ENCODE measurements at places on chromosomes 12 and 14. TPM values are rescaled to one million over a fixed set of nuclear protein-coding genes. Genes with fewer than 3 reads are reported as not detected.

DNA sequence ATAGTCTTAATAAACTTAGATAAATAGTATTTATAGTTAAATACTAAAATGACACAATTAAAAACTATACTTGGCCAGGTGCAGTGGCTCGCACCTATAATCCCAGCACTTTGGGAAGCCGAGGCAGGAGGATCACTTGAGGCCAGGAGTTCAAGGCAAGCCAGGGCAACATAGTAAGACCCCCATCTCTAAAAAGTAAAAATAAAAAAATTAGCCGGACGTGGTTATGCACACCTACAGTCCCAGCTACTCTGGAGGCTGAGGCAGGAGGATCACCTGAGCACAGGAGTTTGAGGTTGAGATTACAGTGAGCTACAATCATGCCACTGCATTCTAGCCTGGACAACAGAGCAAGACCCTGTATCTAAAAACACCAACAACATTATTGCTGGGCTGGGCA is 16.0 kb downstream of the CINP start:
- no peak for DNase-seq

DNA sequence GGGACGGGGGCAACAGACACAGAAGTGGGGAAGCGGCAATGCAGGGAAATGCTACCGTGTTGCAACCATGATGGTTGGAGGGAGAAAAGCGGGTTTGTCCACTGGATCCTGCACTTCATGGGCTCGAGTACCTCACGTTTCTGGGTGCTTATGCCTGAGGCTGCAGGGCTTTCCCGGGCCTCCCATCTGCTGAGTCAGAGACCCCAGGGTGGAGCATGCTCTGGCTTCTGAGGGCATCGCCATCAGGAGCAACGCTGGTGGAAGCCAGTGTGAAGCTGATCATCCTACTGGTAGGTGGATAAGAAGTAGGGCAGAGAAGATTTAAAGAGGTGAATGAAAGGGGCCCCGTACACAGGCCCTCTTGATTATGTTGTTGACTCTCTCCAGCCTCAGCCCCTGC is 5.0 kb upstream of the ADGRD1 start:
- no peak for DNase-seq

- no peak for DNase-seq
Observed at GRCh38 chr14:57686304-57686703, 179.6 kb downstream of the SLC35F4 start.

CIROP gene
- not detected for total RNA-seq

FMNL3 gene
- total RNA-seq = 22.5 TPM

GRCh38 chr12:123149501-123150274 is 1.2 kb downstream of the PITPNM2 start:
- DNase-seq = peak; percentile 44

ACSM4 gene
- not detected for total RNA-seq

DNA sequence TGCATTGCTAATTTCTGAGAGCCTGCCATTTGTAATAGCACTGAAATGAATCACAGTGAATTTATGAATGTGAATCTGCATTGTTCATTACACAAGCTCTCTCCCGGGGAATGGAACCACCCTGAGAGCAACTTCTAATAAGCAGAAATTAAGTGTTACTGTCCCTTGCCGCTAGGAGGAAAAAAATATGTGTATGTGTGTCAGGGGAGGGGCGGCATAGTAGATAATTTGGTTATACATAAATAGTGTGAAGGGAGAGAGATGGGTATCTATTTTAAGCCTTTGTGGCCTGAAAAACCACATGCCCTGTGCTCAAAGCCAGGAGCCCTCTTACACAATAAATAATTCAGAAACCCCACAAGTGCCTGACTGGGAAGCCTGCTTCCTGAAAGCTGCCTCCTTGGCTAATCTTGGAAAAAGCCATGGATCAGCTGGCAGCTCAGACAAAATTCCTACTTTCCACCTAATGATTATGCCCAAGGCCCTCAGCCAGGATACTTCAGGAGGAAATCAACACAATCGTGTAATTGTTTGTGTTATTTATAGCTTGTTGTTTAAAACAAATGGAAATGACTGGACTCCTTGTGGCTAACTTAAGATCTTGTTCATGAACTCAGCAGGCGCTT is 366.2 kb upstream of the KITLG start:
- peak; percentile 89 for DNase-seq

IGFBP6 gene
- total RNA-seq = 396 TPM

DNA sequence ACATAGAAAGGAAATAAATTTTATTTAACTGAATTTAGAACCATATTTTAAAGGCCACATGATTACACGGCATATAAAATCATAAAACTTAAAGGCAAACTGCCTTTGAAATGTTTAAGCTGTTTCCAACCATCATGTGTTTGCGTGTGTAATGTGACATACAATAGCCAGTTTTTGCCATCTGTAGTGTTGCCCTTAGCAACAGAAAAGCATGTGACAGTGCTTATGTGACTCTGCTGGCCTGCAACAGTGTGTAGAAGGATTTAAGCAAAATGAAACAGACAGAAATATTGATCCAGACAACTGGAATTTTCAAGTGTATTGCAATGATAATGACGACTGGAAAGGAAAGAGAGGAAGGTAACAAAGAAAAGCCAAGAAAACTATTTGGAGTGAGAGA is 49.5 kb downstream of the TSPAN19 start:
- no peak for DNase-seq

DNA sequence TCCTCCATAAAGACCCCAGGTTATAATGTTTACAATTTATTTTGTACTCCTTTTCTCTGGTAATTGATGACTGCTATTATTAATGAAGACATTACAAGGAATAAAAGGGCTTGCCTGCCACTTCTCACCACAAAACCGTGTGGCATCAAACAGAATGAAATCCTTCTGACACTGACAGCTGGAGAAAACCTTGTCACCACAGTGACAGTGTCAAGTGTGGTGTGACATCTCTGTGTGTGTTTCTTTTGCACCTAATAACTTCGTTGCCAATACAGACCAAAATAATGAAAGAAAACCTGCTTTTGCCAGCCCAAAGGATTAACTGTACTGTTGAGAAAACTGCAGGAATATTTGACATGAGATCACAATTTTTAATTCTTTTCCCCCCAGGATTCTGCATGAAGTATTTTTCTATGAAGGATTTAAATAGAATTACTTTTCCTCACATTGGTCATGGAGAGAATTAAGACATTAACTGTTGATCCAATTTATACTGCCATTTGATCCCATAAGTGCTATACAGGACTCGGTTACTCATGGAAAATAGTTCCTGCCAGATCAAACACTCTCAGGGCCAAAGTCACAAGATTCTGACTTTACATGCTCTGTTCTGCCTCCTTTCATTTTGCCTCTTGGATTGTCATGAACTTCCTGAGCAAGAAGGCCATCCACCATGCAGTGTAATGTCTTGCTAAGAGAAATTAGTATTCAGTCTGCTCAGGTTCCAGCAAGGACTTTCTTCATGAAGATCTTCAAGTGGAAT is 60.4 kb upstream of the IFNG-AS1 start:
- no peak for DNase-seq

GRCh38 chr14:89251061-89251460 is 166.0 kb downstream of the FOXN3 start:
- peak; percentile 23 for DNase-seq

DNA sequence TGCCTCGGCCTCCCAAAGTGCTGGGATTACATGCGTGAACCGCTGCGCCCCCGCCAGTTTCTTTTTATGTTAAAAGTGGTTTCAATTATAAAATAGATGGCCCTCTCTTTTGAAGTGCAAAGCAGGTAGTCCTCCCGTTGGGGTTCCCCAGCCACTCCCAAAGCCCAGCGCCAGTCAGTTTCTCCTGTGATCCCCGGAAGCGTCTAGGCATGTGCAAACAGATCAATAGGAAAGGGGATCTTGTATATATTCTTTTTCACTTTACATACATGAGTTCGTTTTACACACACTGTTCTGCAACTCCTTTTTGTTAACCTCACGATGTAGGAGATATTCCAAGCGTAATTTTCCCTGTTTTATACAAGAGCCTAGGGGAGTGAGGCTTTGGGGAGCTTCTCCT is 16.3 kb upstream of the DLK1 start:
- DNase-seq = no peak

DNA sequence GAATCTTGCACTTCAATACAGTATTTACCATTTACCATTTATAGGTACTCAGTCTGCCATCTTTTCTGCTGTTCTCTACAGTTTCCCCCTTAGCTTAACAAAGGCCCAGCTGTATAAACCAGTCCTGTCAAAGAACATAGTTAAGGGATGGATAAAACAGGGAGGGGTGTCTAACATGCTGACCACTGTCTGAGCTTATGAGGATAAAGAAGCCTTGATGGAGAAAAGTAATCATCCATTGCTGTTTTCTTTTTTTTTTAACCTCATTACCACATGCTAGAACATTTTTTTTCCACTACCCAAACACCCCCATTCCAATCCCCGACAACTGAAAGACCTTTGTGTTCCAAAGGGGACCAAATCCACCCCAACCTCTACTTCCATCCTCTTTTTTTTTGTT is 39.9 kb downstream of the SOX5 start:
- DNase-seq = no peak

TRHDE gene
- total RNA-seq = 20.9 TPM

DNA sequence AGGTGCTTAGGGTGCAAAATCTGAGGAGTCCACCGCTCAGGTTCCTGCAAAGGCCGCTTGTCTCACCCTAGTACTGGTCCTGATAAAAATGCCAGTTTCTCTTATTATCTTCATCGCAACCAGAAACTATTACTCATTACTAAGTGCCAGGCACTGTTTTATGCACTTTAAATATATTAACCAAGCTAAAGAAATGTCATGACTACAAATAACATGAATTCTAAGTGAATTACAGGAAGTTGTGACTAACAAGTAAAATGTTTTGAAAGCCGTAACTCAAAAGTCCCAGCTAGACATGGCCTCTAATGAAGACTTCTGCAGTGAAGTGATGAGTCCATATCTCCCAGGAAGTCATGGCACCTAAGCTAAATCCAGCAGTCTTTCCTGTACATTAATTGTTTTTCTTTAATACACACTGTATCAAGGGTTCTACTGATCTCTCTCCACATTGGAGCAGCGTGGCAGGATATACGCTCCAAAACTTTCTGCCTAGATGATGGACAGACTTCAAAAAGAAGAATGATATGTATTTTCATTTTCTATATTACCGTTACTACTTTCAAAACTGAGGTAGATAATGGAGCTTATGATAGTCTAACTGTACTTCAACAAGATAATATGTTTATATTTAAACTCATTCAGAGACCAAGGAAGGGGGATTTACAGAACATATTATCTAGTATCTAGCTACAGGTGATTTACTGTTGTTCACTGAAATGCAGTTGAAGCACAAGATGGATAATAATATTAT is 117.3 kb upstream of the ARID2 start:
- DNase-seq = peak; percentile 25

DNA sequence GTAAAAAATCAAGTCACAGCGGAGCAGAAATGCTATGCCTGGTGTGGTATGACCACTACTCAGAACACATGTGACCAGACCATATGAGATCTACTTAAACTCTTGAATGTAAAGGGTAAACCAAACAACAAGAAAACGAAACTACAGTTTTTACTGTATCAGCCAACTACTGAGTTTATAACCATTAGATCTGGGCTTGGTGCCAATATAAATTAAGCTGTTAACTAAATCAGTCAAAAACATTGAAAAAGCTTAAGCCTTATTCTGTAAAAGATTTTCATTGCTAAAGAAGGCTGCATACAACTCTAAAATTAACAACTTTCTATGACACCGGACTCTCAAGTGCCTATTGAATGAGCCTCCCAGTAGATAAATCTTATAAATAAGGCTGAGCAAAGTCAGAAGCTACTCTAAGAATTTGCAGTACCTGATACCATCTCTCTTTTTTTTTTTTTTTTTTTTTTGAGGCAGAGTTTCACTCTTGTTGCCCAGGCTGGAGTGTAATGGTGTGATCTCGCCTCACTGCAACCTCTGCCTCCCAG is 35.4 kb downstream of the SPTLC2 start:
- DNase-seq = peak; percentile 94

DNA sequence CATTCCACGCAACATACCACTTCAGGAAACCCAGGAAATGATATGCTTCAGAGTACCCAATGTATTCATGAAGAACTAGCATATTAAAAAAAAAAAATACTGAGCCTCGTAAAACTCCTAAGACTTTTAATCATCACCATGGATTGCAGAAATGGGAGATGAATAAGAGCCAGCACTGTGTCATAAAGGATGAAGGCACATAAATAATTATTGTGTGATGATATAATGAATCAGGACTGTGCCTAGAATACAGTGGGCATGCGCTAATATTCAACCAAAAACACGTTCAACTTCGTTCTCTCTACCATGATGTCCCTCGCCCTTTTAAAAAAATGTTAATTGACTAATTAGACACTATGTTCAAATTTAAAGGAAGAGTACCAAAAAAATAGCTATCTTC is 68.7 kb downstream of the CIT start:
- DNase-seq = no peak

DNA sequence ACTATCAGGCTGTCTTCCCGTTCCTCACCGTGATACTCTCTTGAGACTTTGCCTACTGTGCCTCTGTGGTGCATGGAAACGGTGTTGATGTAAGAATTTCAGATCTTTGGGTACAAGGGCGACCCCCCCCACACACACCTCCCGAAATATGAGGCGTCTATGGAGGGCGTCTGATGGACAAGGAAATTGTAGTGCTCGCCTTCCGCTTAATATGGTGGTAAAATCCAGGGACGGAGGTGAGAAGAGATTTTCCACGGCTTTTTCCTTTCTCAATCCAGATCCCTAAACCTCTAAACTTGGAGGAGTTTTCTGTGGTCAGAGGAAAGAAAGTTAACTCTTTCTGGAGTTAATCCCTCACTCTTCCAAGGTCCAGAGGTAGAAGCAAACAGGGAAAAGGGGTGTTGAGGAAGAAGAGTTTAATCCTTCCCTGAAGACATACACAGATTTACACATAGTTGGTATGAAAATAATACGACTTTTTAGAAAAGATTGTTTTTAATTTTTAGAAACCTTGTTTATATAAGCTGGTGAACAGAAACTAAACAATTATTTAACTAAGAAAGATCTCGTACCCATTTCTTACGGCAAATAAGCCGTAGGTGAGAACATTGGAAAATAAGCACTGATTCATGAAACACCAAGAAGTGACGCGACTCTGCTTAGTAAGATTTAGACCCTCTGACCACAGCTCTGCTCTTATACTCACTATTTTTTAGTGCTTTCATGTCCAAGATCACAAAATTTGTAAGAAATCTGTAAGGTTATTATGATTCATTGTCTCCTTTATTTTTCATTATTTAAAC is 23.1 kb upstream of the RNASE12 start:
- peak; percentile 6 for DNase-seq

KRT3 gene
- not detected for total RNA-seq

DNA sequence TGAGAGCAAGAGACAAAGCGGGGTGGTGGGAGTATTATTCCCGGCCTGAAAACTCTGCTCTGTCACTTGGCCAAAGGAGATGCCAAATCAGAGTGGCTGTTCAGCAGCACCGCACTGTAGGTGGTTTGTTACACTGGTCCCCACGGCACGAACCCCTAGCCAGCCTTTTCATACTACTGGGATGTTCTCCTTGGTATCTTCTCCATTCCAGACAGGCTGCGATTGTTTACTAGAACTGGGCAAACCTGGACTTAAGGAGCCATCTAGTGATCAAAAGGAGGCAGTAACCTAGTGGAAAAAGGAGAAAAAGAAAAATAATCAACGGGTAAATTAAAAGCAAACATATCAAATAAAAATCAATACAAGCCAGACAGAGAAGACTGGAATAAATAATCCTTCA is 58.9 kb upstream of the TMTC2 start:
- DNase-seq = peak; percentile 14

CPNE8 gene
- 21.2 TPM for total RNA-seq

GRCh38 chr12:132103542-132104308 is 40.4 kb downstream of the DDX51 start:
- DNase-seq = no peak

GRCh38 chr12:65926119-65926908 is 102.0 kb downstream of the HMGA2 start:
- DNase-seq = no peak

AMN gene
- total RNA-seq = under 0.01 TPM

TMEM119 gene
- total RNA-seq = 186 TPM

GRCh38 chr12:70576341-70577282 is 60.6 kb downstream of the PTPRB start:
- peak; percentile 83 for DNase-seq

All from fibroblast of villous mesenchyme (primary cell).